ENCODE measurements at places on chromosomes 4 and X.

DNA sequence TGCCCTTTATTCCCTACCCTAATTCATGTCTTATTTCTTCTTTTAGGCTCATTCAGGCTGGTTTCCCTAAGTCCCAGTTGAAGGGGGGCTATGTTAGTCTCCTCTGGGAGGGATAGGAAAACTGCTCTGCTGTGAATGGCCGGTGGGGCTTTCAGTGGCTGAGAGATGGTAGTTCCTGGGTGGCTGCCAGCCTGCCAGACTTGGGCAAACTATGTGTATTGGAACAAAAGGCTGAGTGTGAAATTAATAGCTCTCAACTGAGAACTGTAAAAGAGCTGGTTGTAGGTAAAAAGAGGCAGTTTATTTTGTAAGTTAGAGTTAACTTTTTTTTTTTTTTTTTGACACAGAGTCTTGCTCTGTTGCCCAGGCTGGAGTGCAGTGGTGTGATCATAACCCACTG, 28.8 kb downstream of the ARHGAP10 start:
- no peak for DNase-seq

DNA sequence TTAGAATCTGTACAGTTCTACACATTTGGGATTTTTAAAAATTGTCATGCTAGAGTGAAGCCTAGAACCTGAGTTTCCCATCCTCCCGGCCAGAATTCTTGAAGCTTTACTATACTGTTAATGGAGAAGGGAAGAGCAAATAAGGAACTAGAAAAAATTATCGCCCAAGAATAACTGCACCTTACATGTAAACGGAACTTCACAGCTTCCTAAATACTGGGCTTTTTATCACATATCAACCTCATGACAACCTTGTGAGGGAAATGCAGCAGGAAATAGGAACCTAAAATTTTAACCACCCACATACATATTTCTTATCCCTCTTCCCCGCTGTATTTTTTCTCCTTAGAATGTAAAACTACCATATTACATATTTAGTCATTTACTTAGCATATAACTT, 19.3 kb downstream of the ARHGEF9 start:
- no peak for DNase-seq

- DNase-seq: peak; percentile 15
Observed at GRCh38 chrX:78105944-78106650, 2.0 kb downstream of the PGK1 start.

DNA sequence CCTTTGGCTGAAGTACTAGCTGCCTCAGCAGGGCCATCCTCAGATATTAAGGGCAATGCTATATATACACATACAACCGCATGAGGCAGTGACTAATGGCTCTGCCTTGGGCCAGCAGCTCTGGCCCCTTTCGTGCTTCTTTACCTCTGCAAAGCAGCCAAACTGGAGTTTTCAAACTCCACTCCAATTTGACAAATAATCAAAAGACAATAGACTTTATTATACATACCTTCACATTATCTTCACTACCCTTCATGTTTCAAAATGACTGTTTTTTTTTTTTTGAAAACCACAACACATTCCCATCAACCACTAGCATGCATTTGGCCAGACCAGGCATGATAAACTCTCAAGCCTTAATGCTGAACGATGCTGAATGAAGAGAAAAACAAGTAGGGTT, 187.7 kb downstream of the ENOX2 start:
- no peak for DNase-seq

- DNase-seq: no peak
Observed at GRCh38 chr4:175017751-175018150, 99.6 kb downstream of the ADAM29 start.

GRCh38 chrX:37578045-37578444, 6.6 kb downstream of the LANCL3 start:
- DNase-seq: no peak

- DNase-seq: no peak
Observed at GRCh38 chrX:51155157-51155556, 177.5 kb upstream of the NUDT10 start.

DNA sequence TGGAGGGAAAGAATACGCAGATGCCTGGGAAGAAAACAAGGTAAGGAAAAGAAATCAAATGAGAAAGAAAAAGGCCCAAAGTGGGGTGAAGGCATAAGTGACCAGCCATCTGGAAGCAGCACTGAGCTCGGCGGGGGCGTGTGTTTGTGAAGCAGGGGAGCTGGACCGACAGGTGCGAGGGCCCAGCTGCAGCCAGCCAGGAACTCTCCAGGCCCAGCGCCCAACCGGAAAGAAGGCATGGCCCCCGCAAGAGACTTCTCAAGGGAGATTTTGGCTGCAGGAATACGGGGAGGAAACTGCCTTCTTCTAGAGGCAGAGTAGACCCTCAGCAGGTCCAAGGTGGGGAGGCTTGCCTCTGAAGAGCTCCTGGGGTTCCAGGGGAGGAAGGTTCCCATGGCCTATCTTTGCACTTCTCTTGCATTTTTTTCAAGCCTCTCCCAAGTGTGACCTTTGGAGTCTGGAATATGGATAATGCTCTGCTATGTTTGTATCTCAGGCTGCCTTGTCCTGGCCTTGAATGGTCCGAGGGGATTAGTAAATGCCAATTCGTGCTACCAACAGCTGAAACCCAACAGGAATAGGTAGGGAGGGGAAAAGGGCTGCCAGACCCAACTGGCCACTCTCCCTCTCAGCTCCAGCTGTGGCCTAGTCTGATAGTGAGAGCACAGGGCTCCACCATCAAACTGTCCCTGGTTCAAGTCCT, 10.8 kb upstream of the CITED1 start:
- no peak for DNase-seq

GRCh38 chrX:129842510-129843208, 1.0 kb downstream of the ZDHHC9 start:
- DNase-seq: no peak

DNA sequence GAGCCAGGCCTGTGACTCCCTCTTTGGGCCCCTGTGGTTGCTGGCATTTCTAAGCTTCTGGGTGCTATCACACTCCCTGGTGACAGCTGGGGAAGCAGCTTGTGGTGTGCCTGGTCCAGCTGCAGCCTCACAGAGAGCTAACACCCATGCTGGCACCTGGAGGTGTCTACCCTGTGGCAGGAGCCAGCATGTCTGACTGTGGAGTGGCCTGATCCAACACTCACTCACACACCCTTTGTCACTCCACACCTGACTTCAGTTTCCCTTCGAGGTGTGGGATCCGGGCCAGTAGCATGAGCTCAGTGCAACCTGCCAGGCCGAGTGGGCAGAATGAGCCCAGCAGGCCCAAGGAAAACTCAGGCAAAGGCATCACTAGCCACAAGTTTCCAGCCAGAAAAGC, 67.5 kb downstream of the TECRL start:
- no peak for DNase-seq

DNA sequence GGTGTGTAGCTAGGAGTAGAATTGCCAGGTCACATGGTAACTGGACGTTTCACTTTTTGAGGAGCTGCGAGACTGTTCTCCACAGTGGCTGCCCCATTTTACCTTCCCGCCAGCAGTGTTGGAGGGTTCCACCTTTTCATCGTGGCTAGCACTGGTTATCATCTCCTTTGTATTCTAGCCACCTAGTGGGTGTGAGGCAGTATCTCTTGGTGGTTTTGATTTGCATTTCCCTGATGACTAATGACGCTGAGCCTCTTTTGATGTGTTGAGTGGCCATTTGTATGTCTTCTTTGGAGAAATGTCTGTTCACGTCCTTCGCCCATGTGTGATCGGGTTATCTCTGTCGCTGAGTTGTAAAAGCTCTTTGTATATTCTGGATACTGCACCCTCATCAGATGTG, 10.6 kb downstream of the ABCD1 start:
- no peak for DNase-seq

DNA sequence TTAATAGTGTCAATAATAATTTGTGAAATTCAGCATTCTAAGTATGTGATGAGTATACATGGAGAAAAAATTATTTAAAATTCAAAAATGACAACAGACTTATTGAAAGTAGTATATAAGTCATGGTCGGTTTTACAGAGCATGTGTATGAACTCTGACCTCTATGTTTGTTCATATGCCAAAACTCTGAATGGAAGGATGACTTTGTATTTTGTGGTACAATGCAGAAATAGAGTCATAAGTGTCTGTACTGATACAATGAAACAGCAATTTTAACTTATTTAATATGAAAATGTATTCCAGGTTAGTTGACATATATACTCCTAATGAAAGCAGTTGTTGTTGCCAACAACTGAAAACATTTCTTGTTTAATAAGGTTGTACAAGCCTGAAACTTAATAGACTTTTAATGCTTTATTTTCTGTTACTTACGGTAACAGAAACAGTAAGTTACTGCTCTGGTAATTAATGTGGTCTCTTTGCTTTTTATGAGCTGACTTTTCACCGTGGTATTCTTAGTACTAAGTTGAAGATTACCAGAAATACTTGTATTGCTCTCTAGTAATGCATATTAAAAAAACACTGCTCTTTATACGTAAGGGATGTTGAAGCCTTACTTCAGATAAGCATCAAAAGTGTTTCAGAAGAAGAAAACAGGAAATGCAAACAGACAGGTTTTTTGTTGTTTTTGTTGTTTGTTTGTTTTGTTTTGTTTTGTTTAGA, 1.9 kb downstream of the UBE2K start:
- DNase-seq: no peak

- DNase-seq: no peak
Observed at GRCh38 chrX:10828036-10828435, 207.7 kb upstream of the MID1 start.

- no peak for DNase-seq
Observed at GRCh38 chr4:41156574-41156973, 57.8 kb downstream of the APBB2 start.

DNA sequence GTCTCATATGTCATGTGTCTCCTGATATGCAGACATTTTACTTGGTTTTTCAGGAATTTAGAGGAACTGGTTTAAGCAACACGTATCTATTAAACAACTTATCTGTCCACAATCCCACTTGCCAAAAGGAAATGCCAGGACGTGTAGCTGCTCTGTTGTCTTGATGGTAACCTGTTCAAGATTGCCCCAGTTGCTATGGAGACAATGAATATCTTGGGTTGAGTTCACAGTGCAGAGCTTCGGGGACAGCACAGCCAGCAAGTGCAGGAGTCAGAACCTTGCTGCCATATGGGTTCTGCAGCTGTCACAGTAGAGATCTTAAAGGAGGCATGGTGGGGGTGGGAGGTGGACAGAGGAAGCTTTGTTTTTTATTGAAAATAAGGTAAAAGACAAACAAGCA, 28.7 kb upstream of the FAM9B start:
- no peak for DNase-seq

- DNase-seq: no peak
Observed at GRCh38 chr4:82988323-82988832, 22.2 kb downstream of the LIN54 start.

DNA sequence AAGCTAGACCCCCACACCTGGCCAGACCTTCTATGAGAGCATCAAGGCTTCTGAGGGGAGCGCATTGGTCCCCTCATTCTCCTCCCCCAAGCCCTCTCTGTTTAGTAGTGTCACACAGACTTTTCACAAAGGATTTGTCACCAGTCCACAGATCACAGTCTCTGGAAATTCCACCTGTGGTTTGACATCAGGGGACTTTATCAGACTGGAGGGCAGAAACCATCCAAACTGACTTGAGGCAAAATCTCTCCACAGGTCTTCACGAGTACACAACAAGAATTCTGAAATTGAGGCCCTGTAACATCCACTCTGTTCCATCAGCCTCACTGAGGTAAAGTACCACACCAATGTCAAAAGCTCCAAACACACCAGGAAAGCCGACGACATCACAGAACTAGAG, 112.5 kb downstream of the SH3KBP1 start:
- DNase-seq: peak; percentile 32

DNA sequence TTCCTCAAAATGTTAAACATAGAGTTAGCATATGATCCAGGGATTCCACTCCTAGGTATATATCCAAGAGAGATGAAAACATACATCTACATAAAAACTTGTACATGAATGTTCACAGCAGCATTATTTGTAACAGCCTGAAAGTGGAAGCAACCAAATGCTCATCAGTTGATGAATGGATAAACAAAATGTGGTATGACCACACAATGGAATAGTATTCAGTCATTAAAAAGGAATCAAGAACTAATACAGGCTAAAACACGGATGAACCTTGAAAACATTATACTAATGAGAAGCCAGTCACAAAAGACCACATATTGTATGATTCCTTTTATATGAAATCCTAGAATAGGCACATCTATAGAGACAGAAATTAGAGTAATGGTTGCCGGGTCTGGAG, 42.7 kb upstream of the IQSEC2 start:
- DNase-seq: no peak

GRCh38 chr4:86358257-86358656, 1.6 kb downstream of the MAPK10 start:
- no peak for DNase-seq

DNA sequence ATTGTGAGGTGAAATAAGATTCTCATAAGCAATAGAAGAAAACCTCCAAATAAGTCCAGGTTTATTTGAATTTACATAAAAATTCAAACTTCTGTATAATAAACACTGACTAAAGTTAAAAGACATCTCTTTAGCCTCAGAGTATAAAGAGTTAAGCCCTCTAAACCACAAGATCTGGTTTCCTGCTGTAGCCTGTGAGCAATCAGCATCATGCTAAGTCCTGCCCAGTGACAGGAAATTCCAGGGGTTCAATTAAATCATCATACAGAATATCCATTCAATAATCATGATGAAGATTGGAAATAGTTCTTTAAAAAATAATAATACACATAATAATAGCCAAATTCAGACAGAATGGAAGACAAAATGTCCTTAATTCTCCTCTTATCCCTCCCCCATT, 139.2 kb upstream of the DGKK start:
- no peak for DNase-seq

DNA sequence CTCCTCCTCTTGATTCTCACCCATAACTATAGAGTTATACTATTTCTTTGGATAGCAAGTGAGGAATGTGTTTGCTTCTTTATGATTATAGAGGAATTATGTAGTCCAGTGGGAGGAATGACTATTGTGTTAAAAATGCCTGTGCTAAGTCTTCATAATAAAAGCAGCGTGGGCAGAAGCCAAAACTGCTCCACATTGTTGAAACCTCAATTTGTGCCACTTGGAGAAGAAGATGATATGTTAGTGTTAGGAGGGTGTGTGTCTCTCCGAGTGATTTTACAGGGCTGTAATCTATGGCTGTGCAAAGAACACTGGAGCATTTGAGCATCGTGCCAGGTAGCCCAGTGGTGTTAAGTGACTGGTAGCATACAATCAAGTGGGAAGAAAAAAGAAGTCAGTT, 74.3 kb downstream of the FRAS1 start:
- no peak for DNase-seq

GRCh38 chrX:149145845-149146285, 359.2 kb downstream of the IDS start:
- DNase-seq: no peak

GRCh38 chr4:152620915-152621314, 58.9 kb downstream of the TMEM154 start:
- no peak for DNase-seq

DNA sequence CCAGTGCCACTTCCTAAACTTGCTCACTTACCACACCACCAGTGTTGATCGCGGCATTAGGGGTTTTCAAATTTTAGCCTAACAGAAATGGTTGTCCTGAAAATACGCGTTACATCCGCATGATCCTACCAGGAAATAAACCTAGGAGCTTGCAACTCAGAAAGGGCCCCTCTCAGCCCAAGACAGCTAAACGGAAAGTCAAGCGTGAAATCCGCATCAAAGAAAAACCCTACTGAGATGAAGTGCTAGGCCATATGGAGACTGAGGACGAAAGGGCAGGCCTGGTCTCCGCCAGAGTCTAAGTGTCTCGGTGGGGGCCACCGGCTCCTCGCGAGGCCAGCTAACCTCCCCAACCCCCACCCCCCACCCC, 626 bp downstream of the YTHDC1 start:
- no peak for DNase-seq

GRCh38 chrX:137287191-137287590, 253.4 kb upstream of the GPR101 start:
- no peak for DNase-seq
